ENCODE measurements at places on chromosomes 5 and 9.

GRCh38 chr5:39057734-39058133 lies 16.5 kb downstream of the RICTOR start:
- DNase-seq = no peak

- DNase-seq = no peak
These were observed 20.8 kb upstream of the COL15A1 start for GRCh38 chr9:98922721-98923435.

DNA sequence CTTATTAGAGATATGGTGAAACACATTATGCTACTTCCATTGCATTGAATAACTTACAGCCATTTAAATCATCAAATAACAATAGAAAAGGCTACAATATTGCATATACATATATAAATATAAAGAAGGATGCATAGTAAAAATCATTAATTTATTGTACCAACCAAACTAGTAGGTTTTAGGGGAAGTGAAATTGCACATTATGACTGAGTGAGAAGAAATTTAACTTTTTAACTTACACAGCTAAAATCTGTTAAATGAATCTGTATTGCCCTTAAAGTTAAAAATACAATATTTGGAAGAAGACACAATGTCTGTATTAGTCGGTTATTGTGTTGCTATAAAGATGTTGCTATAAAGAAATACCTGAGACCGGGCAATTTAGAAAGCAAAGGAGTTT lies 2073.7 kb upstream of the ACO1 start:
- DNase-seq = no peak

GRCh38 chr9:113638490-113638889 lies 175.0 kb downstream of the RGS3 start:
- DNase-seq = no peak

DNA sequence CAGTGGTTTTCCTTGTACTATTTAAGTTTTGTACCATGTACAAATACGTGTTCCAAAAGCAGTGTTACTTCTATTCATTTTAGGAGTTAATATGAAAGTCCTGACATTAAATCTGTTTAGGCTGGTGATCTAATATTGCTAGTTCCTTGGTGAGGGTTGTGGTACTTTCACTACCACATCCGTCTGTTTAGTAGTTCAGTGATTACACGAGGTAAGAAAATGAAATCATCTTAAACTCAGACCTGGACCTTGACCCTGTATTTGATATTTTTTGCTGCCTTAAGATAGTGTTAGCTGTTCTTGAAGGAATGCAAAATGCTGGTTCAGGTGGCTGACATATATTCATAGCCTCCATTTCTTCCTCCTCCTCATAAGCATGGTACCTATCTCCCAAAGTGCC lies 50.3 kb downstream of the MTAP start:
- DNase-seq = no peak

- DNase-seq = no peak
These were observed 111.6 kb downstream of the ADRB2 start for GRCh38 chr5:148937830-148938521.

- no peak for DNase-seq
These were observed 9.1 kb upstream of the LRRC70 start for GRCh38 chr5:62569470-62569869.

DNA sequence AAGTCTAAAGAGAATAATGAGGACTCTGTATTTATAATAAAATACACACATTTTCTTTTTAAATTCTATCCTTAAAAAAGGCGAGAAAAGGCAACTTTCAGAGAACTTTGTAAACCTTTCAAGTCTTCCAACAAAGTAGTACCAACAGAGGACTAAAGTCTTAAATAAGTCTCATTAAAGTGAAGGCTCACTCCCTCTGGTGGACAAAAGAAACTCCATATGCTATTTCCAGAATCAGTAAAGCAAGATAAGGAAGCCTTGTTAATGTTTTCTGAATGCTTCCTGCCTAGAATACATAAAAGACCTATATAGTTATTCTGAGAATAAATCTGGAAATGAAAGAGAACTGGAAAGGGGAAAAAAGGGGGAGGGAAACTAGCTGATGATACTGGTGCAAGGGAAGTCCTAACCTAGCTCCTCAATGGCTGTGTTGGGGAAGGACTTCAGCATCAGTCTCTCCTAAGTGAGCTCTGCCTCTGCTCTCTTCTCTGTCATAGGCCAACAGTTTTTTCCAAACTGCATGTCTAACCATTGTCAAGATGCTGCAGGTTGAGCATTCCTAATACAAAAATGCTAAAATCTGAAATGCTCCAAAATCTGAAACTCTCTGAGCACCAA lies 7.2 kb downstream of the HMGCS1 start:
- no peak for DNase-seq

GRCh38 chr5:127290019-127290945 lies at the start of gene MEGF10:
Gene MEGF10 (plus strand): TSS chr5:127290796. CDS start chr5:127331309, 40,513 bp downstream.
- DNase-seq = no peak

- DNase-seq = no peak
These were observed 1022.3 kb upstream of the WWC1 start for GRCh38 chr5:167269146-167269545.

DNA sequence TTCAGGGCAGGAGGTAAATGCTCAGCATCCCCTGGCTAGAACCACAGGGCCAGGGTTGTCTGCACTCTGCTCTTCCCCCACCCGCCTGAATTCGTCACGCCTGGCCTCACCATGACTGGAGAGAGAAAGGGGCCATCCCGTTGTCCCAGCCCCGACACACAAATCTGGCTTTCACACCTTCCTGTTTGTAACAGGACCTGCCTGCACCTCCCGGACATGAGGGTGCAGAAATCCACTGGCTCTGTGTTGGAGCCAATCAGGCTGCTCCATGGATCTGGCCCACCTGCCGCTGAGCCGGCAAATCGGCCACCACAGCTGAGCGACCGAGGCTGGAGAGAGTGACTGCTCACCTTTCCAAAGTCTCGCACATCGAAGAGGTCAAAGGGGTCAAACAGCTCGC lies 53.4 kb downstream of the VAV2 start:
- no peak for DNase-seq

- no peak for DNase-seq
These were observed 11.1 kb downstream of the BRD3 start for GRCh38 chr9:134056483-134057306.

DNA sequence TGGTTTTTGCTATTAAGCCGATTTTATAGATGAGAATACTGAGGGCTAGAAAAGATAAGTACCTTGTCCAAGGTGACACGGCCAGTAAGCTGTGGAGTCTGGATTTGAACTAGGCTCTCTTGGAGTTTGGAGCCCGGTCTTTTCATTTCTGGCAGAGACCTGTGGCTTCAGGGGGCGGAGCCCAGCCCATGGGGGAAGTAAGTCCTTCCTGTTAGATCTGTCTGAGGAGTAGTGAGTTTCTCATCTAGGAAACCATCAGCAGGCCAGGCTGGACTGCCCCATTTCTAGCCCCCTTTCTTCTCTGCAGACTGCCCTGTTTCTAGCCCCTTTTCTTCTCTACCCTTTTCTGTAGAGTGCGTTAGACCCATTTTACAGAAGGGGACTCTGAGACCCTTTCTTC lies 521 bp upstream of the PTGS1 start:
- DNase-seq = no peak
